Urinary bladder (tissue), 4 donors: ENCODE measurements at places on chromosomes 4 and X.

- DNase-seq = no peak
Measured at GRCh38 chr4:143377611-143378099, 41.0 kb downstream of the GAB1 start.

DNA sequence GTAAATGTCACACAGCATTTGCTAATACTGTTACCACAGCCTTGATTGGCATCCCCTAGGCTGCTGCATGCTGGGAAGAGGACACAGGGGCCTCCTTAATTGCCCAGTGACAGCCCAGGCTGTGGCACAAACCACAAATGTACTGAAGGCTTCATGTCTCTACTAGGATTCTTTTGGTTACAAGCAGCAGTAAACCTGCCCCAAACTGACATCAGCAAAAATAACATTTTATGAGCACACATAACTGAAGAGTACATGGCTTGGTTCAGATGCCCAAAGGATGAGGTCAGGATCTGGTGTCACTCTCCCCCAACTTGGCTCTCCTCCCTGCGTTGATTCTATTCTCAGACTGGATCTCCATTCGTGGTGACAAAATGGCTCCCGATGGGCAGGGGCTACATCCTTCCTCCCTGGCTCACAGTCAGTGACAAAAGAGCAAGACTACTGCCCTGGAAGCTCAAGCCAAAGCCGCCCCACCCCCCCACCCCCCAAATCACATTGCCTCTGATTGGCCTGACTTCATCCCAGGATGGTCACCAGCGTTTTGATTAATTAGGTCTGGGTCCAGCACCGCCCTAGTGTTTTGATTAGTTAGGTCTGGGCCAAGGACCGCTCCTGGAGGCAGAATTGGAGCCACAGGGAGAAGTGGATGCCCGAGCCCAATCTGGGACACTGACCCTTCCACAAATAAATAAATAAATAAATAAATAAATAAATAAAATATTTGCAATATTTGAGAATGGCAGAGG lies 180.5 kb upstream of the RBPJ start:
- no peak for DNase-seq

- no peak for DNase-seq
Measured at GRCh38 chr4:154626793-154627484, 14.5 kb upstream of the FGG start.

GRCh38 chr4:83850435-83850834 lies 314.5 kb downstream of the GPAT3 start:
- no peak for DNase-seq

DNA sequence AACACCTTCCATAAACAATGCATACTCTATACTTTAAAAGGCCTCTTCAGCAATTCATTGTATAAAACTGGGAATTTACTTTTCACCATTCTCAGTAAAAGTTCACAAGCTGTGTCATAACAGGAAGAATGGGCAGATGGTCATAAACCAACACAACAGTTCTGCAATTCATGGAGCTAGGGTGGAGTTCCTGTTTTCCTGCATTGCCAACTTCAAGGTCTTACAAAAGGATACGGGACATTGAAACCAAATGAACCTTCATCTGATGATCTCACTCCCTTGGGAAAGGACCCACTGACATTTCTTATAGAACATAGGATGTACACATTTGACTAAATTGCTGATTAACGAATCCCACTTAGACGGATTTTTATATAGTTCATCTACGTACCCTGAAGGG lies 4.1 kb downstream of the KDR start:
- no peak for DNase-seq

DNA sequence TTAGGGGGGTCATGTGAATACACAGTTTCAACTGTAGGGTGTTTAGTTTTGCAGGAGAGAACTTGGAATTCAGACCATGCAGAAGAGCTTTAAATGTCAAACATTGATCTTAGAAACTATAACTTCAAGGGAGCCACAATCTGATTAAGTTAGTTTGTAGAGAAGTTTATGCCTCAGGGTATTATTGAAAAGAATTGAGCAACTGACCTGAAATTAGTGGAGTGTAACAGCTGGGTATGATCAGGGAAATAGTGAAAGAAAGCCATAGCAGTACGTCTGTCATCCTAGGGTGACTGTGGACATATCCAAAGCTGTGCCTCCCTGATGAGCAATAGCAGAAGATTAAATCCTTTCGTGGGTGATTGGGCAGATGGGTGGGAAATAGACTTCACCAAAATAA lies 63.8 kb downstream of the FAM47B start:
- no peak for DNase-seq

- no peak for DNase-seq
Measured at GRCh38 chr4:76449362-76449767, 14.3 kb downstream of the SHROOM3 start.

DNA sequence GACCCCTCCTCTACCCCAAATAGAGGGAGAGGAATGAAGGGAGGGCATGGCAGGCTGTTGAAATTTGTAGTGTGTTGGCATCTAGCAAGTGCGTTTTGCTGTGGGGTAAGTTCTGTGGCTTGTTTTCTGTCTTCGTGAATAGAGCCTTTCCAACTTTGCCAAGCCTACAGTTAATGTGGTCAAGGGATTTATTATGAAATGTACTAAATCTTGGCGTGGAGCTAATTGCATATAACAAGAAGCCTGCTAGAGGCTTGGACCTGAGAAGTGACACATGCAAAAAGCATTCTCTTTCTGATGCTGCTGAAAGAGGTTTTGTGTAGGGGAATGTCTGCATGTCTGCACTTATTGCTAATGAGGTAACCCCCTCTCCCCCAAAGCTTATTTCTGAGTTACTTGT lies 132.2 kb downstream of the BMPR1B start:
- no peak for DNase-seq

DNA sequence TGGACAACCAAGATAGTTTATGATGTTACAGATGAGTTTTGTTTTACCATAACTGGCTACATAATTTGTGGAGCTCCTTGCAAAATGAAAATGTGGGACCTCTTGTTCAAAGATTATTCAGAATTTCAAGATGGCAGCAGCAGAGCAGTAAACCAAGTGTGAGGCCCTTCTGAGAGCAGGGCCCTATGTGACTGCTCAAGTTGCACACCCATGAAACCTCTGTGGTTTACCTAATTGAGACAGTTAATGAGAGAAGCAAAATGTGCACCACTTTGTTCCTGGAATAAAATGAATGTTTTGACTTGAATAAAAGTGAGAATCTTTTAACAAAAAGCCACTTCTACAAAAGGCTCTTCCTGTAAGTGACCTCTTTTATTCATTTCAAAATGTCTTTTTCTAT lies 519.2 kb downstream of the RPA4 start:
- DNase-seq = no peak

DNA sequence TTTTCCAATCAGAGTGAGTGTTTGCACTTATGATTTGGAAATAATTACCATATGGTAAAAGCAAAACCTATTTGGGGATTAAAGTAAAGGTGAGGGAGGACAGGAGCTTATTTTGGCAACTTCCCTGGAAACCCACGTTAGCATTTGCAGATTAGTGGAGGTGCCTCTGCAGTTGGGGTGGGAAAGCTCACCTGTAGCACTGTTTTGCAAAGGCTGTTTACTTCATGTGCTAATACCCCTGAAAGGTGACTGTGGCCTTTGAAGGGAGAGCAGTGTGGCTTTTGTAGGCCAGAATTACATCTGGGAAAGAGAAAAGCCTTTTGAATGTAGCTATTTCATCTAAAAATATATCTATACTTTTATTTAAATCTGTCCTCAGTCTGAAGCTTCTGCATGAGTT lies 9.4 kb downstream of the SUPT20HL1 start:
- no peak for DNase-seq

DNA sequence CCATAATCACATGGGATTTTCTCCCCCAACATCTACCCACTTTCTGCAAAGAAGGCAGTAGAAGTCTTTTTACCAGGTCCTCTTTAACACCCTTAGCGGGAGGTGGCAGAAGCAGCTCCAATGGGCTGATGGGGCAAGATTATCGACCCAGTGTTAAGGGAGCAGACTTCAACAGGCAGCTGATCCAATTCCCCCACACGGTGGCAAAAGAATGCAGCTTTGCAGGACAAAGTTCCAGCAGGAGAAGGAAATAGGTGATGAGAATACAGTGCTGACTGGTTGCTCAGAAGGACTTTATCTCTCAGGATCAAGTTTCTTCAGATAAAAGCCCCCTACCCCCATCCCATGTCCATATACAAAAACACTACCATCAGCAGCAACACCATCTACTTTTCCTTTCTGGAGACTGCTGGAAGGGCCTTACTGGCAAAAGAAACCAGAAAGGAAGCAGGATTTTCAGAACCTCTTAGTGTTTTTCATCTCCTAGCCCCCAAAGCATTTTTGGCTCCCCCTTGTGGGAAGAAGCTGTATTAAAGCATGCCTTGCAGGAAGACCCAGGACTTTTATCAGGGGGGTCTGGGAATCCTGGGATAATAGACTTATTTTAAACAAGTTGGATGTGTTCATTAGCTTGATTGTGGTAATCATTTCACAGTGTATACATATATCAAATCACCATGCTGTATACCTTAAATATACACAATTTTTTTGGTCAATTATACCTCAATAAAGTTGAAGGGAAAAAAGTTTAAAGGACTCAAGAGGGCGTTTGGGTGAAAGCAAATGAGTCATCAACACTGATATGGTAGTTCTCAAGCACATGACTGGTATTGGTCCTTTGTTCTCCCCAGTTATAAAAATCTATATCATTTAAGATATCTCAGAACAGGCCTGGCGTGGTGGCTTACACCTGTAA lies 146.4 kb downstream of the GPC3 start:
- no peak for DNase-seq

- no peak for DNase-seq
Measured at GRCh38 chr4:68773699-68774098, 42.1 kb upstream of the UGT2B10 start.

- DNase-seq = no peak
Measured at GRCh38 chrX:105636667-105637066, 185.7 kb upstream of the NRK start.

- no peak for DNase-seq
Measured at GRCh38 chr4:54915276-54915675, 210.1 kb downstream of the KDR start.

- no peak for DNase-seq
Measured at GRCh38 chr4:76681996-76682395, 215.9 kb downstream of the SOWAHB start.
